AG04450 (cell line): ENCODE measurements at places on chromosomes 2 and 18.

DNA sequence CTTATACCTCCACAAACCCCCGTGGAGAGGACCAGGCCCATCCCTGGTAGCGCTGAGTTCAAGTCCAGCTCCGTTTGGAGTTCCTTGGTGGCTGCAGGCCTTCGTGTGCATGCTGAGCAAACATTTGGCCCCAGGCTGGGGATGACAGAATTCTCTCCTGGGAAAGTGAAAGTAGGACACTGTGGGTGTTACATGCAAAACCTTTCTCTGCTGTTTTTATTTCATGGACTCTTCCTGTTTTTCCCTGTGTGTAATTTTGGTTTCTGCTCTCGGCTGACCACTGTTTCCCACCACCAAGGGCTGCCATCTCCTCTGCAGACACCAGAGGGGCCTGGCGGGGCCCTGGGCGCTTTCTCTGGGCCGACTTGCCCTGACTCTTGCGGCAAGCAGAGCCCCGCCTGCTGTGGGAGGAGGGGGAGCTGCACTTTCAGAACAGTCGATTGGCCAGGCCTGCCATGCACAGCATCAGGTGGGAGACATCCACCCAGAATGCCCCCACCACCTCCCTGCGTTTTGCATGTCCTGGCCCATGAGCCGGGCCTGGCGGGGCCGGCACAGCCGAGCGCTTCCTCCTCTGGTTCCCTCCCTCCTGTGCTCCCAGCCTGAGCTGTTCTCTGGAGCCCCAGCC, 102.4 kb downstream of the CABLES1 start:
- DNase-seq, result no peak

DNA sequence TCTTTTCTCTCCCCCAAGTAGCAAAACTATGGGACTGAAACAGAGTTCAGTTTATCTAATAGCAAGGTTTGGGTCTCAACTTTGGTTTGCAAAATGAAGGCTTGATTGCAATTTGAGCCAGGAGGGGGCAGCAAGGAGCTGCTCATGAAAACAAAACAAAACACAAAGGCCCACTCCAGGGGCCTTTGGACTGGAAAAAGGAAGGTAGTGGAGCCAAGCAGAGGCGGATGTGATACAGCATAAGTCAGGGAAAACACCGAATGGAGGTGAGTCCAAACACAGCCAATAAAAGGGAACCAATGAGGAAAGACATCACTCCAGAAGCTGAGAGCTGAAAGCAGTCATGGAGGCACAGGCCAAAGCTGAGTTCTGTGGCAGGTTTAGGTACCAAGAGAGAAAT, 799.7 kb upstream of the ACVR2A start:
- DNase-seq, result no peak

DNA sequence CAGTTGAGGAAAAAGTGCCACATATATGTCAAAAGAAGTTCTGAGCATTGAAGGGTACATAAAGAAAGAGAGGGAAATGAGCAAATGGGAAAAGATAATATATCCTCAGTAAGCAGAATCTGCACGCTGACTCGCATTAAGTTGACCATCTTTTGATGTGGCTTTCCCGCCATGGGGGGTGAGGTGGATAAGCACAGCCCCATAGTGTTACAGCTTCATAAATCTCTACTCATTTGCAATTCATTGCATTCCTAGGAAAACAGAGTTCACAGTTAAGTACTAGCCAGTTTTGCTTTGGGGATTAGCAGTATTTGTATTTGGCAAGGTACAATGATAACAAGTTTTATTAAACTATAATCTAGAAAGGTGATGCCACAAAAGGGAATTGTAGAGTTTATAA, 814.2 kb downstream of the LRP1B start:
- DNase-seq, result no peak

DNA sequence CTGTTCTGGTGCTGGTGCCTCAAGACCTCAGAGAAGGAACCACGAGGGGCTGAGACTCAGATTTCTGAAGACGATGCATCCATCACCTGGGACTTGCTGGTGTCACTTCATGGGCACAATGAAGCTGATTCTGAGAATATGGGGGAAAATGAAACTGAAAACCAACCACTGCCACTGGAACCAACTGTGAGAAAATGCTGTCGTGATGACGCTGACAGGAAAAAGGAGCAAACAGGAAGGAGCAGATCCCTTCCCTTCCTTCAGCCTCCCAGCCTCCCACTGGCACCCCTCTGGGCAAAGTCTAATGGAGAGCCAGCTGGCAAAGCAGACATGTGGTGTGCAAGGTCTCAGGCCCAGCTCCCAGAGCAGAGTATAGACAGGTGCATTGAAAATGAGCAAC, 109.7 kb downstream of the FOXI3 start:
- no peak for DNase-seq

DNA sequence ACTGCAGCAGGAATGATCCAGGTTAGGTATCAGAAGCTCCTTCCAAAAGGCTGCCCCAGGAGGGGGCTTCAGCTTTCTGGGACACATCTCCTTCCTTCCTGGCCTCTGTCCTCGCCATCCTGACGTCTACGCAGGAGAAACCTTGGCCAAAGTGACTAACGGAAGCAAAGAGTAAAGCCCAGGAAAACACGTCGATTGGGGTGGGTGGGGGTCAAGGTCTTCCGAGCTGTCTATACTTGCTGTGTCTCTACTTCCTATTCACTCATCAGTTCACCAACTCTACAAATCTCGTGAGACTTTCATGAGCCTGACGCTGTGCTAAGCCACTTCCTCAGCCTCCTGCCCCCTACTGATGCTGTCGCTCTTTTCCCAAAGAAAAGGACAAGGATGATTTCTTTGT, 212.6 kb downstream of the TNS1 start:
- no peak for DNase-seq

GRCh38 chr2:233061591-233062450, 1.7 kb downstream of the INPP5D start:
- DNase-seq, result no peak

GRCh38 chr18:61891894-61892293, 913 bp downstream of the RNF152 start:
- no peak for DNase-seq

- DNase-seq, result no peak
Observed at GRCh38 chr2:20623741-20624155, 27.1 kb downstream of the HS1BP3 start.
